CD4-positive, alpha-beta T cell treated with Interleukin-21 for 1 hour (primary cell): ENCODE measurements at places on chromosomes 3 and 15.

- no peak for DNase-seq
These were observed 11.1 kb upstream of the PIK3R4 start for GRCh38 chr3:130757611-130758150.

DNA sequence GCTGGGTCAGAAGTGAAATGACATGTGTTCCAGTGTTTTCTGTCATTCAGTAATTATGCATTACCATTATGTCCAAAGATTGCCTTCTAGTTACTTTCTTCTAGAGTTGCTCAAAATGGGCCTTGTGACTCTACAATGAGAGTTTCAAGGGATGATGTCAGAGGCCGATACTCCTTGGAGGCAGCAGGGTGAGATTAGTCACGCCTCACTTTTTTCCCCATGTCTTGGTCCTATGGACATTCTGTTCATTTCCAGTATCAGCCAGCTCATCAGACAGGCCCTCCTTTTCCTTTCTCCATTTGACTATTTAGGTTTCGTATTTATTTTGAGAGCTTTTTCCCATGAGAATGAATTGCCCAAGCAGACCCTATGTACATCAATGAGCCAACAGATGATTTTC lies 17.5 kb downstream of the VGLL3 start:
- DNase-seq = no peak

GRCh38 chr15:74669627-74670026 lies 26.2 kb downstream of the EDC3 start:
- DNase-seq = no peak

DNA sequence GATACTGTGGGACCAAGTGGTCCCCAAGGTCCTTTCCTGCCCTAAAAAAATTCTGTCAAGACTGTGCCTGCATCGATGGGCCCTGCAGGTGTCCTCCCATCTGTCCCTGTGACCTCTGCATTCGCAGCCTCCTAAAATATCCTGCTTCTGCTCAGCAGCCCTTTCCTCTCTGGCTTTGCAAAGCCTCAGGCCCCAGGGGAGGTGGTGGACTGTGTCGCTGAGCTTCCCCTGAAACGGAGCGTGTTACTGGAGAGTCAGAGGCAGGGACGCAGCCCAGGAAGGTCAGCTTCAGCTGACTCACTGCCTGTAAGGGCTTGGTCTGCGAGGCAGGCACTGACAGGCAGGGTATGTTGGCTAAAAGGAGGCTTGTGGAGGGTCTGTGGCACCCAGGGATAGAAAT lies 110.0 kb downstream of the RAB11A start:
- no peak for DNase-seq
